Tibial nerve (tissue), 4 donors: ENCODE measurements at places on chromosomes 12 and 14. TPM values are rescaled to one million over a fixed set of nuclear protein-coding genes. Genes with fewer than 3 reads are reported as not detected.

Gene CDCA4
- total RNA-seq = 8.5 TPM

- no peak for DNase-seq
- H3K4me3 ChIP-seq = no peak overlapping the region
- H3K36me3 ChIP-seq = no peaks in the 10 kb centered on the region
Measured at GRCh38 chr14:84885061-84885460, 644.9 kb upstream of the FLRT2 start.

GRCh38 chr12:111369496-111370220, 763 bp upstream of the PHETA1 start:
- H3K27ac ChIP-seq = no peak overlapping the region
- no peaks in the 10 kb centered on the region for H3K27me3 ChIP-seq
- peaks cover 16% of the 10 kb centered on the region for H3K4me1 ChIP-seq
- H3K36me3 ChIP-seq = no peaks in the 10 kb centered on the region

DNA sequence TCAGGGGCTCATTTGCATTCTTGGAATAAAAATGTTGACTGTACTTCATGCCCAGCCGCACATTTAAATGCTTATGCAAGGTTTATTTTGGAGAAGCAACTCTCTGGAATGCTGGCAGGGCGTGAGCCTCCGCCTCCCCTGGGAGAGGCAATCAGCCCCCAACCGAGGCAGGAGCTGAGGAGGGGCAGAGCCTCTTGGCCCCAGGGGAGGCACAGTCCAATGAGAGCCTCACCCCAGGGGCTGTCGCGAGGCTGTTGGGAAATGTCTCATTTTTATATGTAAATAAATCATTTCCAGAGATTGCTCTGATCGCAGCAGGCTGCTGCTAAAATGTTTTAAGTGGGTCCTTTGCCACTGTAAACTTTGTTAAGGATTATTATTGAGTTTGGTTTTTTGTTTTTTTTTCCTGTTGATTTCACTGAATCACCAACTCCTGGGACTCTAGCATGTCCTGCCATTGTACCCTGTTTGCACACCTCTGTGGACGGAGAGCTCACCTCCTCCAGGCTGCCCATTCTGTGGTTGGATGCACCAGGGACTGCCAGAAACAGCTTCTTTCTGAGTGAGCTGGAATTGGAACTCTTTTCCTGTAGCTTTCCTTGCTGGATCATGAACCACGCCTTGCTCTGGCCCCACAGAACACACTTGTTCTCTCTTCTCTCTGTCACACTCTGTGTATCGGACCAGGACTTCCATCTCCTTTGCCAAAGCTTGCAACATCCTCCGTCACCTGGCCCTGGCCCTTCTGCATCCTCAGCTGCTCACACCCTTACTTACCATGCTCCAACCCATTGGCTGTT, 46.9 kb upstream of the FAM181A start:
- no peak overlapping the region for H3K4me3 ChIP-seq
- H3K4me1 ChIP-seq = no peaks in the 10 kb centered on the region
- H3K36me3 ChIP-seq = no peaks in the 10 kb centered on the region
- peak; percentile 16 for DNase-seq

DNA sequence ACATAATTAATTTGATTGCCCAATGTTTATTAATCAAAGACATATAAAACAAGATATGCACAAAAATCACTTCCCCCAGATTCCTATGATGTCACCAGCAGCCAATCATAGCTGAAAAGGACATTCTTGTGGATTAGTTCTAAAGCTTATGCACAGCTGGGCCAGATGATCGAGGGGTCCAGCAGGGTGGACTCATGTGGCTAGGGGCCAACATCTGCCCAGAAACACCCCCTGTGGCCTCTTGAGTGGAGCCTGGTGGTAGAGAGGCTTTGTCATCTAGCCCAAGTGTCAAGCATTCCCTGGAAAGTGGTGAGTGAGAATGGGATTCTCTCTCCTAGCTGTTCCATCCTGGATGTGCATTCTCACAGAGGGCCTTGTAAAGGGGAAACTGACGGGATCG, 590.0 kb downstream of the BCL11B start:
- H3K36me3 ChIP-seq = no peaks in the 10 kb centered on the region
- H3K27ac ChIP-seq = no peak overlapping the region
- no peaks in the 10 kb centered on the region for H3K27me3 ChIP-seq
- H3K4me1 ChIP-seq = no peaks in the 10 kb centered on the region

DNA sequence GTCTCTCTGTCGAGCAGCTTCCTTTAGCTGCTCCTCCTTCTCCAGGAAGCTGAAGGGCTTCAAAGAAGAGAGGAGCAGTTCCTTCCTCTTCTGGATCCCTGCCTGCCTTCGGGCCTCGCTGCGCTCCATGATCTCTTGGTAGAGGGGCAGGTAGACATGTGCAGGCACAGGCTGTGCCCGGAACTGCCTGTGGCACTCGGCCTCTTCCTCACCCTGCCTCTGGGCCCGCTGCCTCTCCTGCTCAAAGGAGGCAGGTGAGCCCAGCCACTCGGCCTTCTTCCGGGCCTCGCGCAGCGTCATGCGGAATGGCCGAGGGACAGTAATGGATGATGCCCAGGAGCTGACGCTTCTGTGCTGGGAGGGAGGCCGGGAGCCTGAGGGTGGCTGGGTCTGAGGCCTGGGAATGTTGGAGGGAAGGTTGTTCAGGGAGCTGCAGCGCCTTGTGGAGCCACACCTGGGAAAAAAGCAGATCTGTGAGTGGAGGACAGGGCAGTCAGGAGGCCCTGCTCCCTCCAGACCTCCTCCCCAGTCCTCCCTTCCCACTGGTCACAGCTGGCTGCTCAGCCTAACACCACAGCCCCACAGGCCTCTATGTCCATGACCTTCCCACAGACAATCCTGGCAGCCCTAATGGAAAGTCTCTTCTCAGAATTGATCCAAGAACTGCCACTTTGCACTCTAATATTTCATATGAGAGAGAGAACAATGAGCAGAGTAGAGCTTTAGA, 5.3 kb downstream of the FAM161B start:
- H3K36me3 ChIP-seq = peaks cover 2% of the 10 kb centered on the region
- peaks cover 12% of the 10 kb centered on the region for H3K4me1 ChIP-seq
- no peak for DNase-seq
- H3K27ac ChIP-seq = no peak overlapping the region
- no peak overlapping the region for H3K4me3 ChIP-seq

- no peak for DNase-seq
- no peaks in the 10 kb centered on the region for H3K36me3 ChIP-seq
- H3K4me1 ChIP-seq = no peaks in the 10 kb centered on the region
- no peaks in the 10 kb centered on the region for H3K27me3 ChIP-seq
- no peak overlapping the region for H3K4me3 ChIP-seq
Measured at GRCh38 chr14:22888662-22889061, 5.6 kb downstream of the REM2 start.

DNA sequence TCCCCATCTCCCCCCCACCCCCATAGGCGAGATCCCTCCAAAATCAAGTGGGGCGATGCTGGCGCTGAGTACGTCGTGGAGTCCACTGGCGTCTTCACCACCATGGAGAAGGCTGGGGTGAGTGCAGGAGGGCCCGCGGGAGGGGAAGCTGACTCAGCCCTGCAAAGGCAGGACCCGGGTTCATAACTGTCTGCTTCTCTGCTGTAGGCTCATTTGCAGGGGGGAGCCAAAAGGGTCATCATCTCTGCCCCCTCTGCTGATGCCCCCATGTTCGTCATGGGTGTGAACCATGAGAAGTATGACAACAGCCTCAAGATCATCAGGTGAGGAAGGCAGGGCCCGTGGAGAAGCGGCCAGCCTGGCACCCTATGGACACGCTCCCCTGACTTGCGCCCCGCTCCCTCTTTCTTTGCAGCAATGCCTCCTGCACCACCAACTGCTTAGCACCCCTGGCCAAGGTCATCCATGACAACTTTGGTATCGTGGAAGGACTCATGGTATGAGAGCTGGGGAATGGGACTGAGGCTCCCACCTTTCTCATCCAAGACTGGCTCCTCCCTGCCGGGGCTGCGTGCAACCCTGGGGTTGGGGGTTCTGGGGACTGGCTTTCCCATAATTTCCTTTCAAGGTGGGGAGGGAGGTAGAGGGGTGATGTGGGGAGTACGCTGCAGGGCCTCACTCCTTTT, 2.7 kb downstream of the GAPDH start:
- no peaks in the 10 kb centered on the region for H3K4me1 ChIP-seq
- no peak overlapping the region for H3K4me3 ChIP-seq
- H3K27ac ChIP-seq = peak overlapping the region; percentile 96
- no peak for DNase-seq
- H3K36me3 ChIP-seq = peaks cover 18% of the 10 kb centered on the region
